ENCODE measurements at places on chromosomes 5 and 9.

- DNase-seq = no peak
Observed at GRCh38 chr9:72597181-72597517, 75.7 kb downstream of the TMC1 start.

- DNase-seq = no peak
Observed at GRCh38 chr9:97990259-97990658, 7.1 kb downstream of the ANP32B start.

GRCh38 chr5:45414620-45415573 lies 281.3 kb downstream of the HCN1 start:
- DNase-seq = no peak

DNA sequence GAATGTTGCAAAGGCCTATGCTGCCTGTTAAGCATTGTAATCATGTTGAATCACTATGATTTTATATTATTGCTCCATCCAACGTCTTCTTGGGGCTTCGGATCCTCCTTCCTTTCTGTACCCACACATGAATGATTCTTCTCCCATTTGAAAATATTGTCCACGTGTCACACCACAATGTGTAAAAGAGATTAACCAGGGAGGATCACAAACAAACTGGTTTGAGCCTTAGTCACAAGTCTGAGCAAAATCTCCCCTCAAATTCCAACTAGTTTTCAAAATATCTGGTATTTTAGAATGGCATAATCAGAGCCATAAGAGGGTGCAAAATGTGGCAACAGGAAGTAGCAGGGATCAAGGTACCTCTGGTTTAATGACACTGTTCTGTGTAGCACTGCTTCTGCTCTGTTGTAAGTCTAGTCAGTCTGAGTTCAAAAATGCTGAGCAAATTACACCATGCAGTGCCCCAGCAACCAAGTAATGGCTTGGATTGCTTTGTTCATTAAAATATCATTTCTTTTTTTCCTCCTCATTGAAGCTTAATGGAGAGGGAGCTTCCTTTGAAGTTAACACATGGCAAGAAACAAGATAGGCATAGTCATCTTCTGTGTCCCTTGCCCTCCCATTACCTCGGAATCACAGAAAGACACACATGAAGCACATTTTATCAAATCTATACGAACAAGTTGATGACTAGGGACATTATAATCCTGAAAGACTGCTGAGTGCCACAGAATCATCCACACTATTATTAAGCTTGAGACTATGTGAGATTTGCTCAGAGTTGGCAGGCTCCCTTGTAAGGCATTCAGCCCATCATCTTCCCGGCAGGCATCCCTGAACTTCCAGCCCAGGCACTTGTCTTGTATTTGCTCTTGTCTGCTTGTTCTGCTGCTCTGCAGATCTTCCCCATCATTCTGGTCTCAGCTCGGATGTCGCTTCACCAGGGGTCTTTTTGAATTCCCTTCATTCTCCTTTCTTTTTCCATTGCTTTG lies 102.0 kb upstream of the PRLR start:
- no peak for DNase-seq

DNA sequence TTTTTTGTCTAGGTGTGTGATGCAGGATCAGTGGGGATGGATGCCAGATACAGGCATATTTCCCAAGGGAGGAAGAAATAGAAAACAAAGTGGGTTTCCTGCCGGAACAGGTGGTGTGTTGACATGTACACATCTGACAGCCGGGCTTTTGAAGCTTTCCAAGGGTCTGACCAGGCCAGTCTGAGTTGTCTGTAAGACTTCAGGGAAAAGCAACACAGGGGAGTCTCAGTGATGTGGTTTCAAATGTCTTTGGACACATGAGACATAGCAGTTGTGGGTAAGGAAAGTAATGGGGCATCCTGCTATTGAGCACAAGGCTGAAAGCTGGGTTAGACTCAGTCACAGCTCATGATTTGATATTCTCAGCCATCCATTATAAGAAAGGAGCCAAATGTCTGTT lies 274.9 kb downstream of the PIK3R1 start:
- DNase-seq = no peak

- no peak for DNase-seq
Observed at GRCh38 chr5:147384346-147385193, 125.3 kb downstream of the DPYSL3 start.

GRCh38 chr9:34592895-34593601 lies 3.5 kb upstream of the CNTFR start:
- no peak for DNase-seq

GRCh38 chr9:70600506-70600905 lies 186.0 kb upstream of the KLF9 start:
- no peak for DNase-seq
